ENCODE measurements at places on chromosomes 3 and 15.
A peak's percentile ranks its signal among the peaks of the same experiment; 100 is the strongest.

DNA sequence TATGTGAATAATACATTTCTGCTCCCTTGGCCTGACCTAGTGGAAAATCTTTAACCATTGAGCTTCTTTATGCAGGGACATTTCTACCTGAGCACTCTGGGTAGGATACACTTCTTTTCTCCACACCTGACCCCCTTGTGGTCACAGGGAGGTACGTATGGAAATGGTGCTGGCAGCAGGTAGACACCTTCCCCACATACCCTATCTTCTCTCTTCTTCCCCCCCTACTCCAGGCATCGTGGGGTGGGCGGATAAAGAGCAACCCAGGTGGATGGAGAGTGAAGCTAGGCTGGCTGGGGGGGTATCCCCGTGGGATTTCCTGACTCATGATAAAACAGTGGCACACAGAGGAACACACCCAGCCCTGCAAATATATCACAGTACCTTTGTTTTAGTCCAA is 312.1 kb downstream of the ARRDC4 start:
- DNase-seq = no peak

DNA sequence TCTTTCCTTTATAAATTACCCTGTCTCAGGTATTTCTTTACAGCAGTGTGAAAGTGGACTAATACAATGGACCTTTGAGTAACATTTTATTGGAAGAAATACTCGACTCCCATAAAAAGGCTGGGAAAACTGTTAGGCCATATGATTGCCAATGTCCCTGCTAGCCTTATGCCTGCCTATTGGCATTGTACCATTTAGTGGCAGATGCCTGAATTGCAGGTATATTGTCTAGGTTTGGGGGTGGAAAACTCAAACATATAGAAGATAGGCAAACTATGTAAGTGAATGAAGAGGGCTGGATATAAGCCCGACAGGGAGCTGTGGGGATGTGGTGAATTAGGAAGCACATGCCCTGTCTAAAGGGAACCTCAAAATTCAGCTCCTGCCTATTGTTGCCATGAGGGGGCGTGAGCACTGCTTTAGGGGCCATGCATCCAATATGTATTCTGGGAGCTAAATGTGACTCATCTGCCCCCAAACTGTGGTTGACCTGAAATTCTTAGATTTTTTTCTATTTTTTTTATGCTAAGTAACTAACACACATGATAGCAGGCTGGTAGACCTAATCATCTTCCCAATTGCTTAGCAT is 65.2 kb upstream of the TRA2B start:
- DNase-seq = no peak

DNA sequence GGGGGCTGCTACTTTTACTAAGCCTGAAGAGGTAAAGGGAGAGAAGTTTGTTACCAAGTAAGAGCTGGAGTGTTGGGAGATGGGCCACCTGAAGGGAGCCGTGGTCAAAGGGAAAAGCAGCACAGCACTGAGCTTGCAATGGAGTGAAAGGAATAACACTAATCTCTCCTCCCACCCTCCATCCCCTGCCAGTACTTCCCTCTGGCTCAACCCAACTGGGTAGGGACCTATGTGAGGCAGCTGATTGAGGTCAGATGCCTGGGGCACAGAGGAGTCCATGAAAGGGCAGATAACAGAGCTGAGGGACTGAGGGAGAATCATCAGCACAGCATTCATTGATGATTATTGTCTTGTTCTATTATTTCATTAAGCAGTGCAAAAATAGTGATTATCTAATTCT is 212.4 kb upstream of the TBC1D5 start:
- no peak for DNase-seq

DNA sequence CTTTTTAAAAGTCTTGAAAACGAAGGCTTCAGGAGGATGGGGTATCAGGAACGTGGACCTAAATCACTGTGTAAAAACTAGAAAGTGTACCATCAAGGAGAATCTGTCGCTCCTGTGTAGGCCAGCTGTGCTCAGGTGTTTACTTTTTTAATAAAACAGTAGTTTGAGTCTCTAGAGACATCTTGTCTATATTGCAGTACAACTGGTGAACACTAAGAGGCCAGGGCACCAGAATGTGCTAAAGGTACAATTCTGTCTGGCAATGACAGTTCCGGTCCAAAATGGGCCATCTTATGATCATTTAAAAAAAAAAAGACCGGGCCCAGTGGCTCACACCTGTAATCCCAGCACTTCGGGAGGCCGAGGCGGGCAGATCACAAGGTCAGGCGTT is 61.8 kb upstream of the MCF2L2 start:
- DNase-seq = no peak

DNA sequence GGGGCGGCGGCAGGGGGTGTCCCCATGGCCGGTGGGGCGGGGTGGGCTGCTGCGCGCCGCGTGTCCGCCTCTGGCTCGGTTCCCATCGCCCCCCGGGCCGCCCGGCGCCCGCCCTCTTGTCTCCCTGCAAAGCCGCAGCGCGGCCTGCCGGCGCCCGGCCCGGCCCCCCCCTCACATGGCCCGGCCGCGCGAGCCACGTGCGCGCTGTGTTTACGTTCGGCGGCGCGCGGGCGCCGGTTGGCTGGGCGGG is 502 bp downstream of the NR1D2 start:
- DNase-seq = no peak

DNA sequence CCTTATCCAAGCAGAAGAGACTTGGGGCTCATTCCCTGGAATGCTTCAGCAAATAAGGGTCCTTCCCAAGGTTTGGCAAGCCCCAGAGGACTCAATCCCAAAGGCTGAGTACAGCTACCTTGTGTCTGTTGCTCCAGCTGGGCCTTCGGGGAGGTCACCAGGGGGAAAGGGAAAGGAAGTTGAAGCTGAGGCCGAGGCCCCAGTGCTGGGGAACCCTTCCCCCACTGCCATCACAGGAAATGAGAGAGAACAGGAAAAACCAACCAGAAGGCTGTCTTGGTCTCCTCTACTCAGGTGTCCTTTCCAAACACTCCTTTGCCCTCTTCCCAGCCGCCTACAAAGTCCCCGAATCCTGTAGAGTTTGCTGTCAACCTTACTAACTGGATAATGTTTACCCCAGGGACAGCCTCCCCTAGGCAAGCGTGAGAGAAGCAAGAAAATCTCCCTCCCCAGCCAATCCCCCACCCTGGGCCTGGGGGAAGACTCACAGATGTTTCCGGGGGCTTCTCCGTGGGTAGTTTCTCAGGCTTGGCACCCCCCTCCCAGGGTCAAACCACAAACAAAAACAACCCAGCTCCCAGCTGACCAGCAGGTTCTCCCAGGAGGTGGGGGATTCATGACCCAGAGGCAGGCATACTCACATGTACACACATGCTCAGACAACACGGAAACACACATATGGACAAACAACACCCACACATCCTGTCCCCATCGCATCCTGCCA is 5.5 kb downstream of the CSRNP1 start:
- peak; percentile 68 for DNase-seq

GRCh38 chr3:112012205-112012992 is 13.7 kb downstream of the TAGLN3 start:
- no peak for DNase-seq

- DNase-seq = peak; percentile 83
Measured at GRCh38 chr3:73029321-73029796, 32.1 kb upstream of the EBLN2 start.

GRCh38 chr15:25770031-25770430 is 93.1 kb downstream of the ATP10A start:
- no peak for DNase-seq

DNA sequence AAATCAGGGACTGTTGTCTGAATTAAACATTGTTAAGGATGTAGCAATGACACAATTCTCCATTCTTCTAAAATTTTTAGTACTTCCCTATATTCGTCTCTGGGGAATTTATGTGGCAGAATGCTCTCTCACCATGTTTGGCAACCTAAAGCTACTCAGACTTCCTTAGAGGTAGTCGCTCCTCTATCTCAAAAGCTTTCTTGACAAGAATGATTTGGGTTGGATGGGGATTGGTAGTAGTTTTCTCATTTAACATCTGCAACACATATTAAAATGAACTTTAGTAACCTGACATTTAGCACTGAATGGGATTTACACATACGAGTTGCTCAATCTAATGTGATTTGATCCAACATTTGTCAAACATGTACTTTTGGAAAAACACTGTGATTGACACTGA is 233.3 kb downstream of the RBMS3 start:
- peak; percentile 22 for DNase-seq

GRCh38 chr3:2303566-2303965 is 204.9 kb downstream of the CNTN4 start:
- DNase-seq = peak; percentile 41

DNA sequence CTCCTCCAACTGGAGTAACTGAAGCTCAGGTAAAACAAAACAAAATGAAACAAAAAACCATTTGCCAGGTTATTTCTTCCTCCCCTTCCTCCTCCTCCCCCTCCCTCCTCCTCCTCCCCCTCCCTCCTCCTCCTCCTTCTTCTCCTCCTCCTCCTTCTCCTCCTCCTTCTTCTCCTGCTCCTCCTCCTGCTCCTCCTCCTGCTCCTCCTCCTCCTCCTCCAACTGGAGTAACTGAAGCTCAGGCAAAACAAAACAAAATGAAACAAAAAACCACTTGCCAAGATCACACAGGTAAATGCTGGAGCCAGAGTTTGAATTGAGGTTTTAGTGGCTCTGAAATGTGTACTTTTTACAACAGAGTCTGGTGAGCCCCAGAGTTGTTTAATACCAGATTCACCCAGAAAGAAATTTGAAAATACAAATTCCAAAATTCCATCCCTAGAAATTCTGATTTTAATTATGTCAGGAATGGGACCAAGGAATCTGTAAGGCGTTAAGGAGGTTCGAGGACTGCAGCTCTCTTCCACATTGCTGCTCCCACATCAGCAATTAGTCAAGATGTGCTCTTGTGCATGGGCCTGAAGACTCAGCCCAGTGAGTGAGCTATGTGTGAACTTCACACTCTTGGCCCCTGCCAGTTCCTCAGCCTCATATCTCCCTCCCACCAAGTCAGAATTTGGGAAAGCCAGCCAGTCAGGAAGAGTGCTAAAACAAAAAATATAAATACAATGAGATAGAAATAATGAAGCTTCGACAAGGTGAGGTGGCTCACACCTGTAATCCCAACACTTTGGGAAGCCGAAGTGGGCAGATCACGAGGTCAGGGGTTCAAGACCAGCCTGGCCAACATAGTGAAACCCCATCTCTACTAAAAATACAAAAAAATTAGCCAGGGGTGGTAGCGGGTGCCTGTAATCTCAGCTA is 31.6 kb upstream of the ZNF770 start:
- DNase-seq = peak; percentile 42

DNA sequence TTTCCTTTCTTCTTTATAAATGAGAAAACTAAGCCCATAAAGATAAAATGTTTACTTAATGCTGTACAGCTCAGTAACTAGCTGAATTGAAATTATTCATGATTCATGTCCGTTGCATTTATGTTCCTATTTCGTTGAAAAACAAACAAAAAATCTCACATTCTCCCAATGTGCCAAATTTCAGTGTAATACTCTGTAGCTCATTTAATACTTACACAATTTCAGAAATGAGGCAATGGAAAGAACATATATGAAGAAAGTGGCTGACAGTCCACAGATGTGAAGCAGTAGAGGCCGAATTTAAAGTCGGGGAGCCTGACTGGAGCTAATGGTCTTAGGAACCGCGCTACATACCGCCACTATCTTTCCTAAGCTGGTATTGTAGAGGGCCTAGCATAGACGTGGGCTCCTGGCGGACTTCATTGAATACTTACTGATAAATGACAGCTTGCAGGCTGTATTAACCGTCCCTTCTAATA is 651 bp downstream of the PLSCR2 start:
- no peak for DNase-seq

GRCh38 chr3:151879037-151879436 is 5.6 kb downstream of the SUCNR1 start:
- no peak for DNase-seq

GRCh38 chr3:54366839-54367238 is 244.5 kb downstream of the CACNA2D3 start:
- no peak for DNase-seq

GRCh38 chr15:95872366-95872771 is 458.1 kb upstream of the NR2F2 start:
- peak; percentile 86 for DNase-seq

DNA sequence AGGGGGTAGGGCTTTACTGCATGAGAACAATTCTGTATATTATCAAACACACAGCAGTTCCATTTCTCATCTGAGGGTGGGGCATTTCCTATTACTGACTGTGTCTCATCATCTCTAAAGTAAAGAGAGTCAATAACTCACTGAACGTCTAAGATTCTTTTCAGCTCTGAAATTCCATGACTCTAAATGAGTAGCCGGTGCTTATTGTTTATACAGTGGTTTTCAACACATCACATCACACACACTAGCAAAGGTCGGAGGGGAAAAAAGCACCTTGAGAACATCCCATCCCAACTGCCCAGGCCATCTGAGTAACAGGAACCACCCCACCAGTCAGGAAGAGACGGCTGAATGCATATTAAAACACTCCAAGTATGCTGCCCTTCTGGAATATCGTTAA is 196.0 kb downstream of the SUCLG2 start:
- DNase-seq = no peak

DNA sequence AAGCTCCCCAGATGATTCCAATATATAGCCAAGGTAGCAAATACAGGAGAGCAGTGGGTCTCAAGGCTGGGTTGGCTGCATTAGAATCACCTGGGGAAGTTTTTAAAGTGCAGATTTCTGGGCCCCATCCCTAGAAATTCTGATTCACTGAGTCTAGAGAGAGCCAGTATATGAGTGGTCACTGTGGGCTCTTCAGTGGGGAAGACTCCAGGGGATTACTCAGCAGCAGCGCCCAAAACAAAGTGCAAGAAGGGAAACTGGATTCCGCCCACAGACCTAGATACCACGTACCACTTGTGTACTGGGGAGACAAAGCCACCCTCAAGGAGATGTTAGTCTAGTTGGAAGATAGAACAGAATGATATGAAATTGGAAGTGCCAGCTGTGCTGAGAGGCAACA is 40.0 kb downstream of the NME9 start:
- no peak for DNase-seq

DNA sequence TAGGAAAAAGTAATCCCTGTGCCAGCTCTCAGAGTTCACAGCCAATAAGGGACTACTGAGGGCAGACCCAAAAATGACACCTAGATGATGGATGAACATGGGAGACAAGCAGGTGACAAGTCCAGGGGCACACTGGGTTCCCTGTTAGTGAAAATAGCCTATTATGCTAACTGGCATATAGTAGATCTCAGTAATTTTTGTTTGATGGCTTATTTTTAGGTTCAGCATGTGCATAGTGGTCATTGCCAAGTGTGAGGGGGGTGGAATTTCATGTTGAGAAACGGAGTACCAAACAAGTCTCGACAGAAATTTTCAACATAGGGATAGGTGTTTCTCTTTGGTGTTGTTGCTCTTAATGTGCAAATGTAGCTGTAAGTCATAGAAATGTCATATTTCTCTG is 6.4 kb upstream of the ITGB5 start:
- no peak for DNase-seq
